ENCODE measurements at places on chromosomes 2 and 18.

DNA sequence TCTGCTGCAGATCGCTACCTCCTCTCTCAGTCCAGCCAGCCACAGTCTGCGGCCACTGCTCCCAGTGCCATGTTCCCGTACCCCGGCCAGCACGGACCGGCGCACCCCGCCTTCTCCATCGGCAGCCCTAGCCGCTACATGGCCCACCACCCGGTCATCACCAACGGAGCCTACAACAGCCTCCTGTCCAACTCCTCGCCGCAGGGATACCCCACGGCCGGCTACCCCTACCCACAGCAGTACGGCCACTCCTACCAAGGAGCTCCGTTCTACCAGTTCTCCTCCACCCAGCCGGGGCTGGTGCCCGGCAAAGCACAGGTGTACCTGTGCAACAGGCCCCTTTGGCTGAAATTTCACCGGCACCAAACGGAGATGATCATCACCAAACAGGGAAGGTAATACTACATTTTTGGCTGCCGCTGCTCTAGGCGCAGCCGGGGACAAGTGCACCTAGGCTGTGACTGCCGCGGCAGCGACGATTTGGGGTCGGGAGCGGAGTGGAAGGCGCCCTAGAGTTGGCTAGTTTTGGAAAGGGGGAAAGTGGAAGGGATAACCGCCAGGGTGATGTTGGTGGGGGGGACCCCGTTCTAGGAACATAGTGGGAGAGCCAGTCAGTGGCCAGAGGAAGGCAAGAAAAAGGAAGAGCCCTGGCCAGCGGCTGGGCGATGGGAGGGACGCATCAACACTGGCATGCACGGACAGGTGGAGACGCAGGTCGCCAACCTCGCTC, 776 bp downstream of the TBR1 start:
- DNase-seq, result no peak

- DNase-seq, result no peak
Observed at GRCh38 chr2:98720286-98720685, 10.6 kb downstream of the MGAT4A start.

- DNase-seq, result no peak
Observed at GRCh38 chr18:48566589-48566988, 27.8 kb downstream of the CTIF start.

GRCh38 chr18:21439431-21439846, 161.1 kb downstream of the ESCO1 start:
- DNase-seq, result no peak

DNA sequence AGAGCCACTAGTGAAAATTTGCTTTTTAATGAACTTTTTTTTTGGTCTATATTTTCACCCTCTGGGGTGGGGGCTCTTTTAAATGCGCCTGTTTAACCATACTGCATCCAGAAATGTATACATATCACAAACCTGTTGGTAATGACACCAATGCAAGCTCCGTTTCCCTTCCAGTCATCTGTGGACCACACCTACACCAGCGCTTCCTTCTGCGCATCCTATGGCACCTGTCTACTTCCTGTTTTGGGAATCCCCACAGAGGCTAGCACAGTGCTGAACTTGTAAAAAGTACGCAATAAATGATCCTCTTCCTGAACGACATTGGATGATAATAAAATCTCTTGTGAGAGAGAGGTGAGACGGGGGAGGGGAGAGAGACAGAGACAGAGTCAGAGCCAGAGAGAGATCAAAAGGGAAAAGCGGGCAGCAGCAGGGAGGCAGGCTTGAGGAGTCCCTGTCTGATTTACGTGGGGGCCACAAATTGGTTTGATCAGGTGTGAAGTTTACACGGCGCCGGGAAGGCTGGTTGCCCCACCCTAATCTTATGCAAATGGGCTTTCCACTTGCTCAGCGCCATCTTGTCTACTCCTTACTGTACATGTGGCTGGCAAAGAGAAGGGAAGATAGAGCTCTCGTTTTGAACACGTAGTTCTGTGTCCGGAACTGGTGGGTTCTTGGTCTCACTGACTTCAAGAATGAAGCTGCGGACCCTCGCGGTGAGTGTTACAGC, 38.1 kb upstream of the SLC38A11 start:
- no peak for DNase-seq

DNA sequence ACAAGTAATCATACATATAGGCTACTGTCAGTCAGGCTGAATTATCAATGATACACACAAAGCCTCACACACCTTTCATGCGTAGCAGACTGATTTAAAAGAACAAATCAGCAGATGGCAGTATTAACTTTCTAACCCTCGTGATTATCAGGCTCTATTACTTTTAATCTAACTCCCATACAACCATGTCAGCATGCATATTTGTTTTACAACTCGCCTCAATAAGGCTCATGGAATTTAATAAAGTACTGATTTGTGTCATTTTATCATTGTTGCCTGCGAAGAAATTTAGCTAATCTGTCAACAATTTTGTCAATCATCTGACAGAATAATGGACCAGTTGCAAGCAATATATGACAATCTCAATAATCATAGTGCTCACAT, 82.8 kb downstream of the SLC25A12 start:
- DNase-seq, result peak; percentile 33

DNA sequence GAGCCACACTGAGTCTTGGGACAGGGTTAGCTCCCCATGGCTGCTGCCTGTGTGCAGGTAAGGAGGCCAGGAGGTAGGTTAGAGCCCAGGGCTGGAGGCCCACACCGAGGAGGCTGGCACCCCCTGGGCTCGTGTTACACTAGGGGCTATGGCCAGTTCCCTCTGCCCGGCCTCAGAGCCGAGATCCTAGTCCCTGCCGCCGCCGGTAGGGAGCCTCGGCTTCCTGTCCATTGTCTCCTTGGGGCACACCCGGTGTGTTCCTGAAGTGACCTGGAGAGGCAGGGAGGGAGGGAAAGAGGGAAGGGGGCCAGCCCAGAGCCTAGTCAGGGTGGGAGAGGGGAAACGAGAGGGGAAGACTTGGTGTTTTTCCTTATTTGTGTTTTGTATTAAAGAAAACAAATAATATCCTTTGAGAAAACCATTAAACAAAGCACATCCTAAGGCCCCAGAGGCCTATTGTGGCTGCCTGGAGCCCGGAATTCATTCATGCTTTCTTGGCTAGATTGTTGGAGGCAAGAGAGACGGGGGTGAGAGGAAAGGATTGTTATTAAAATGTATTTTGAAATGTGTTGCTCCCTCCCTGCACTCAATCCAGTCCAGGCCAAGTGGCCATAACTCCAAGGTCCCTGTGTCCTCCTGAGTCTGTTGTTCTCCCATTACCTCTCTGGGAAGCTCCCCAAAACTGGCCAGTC, 170.7 kb downstream of the CTIF start:
- no peak for DNase-seq

- DNase-seq, result no peak
Observed at GRCh38 chr18:9876212-9876866, 9.4 kb upstream of the TXNDC2 start.

- no peak for DNase-seq
Observed at GRCh38 chr2:126811101-126811500, 87.6 kb upstream of the TEX51 start.

- no peak for DNase-seq
Observed at GRCh38 chr2:214695789-214696188, 113.7 kb downstream of the BARD1 start.

GRCh38 chr18:39796393-39796792, 2158.6 kb upstream of the PIK3C3 start:
- no peak for DNase-seq

DNA sequence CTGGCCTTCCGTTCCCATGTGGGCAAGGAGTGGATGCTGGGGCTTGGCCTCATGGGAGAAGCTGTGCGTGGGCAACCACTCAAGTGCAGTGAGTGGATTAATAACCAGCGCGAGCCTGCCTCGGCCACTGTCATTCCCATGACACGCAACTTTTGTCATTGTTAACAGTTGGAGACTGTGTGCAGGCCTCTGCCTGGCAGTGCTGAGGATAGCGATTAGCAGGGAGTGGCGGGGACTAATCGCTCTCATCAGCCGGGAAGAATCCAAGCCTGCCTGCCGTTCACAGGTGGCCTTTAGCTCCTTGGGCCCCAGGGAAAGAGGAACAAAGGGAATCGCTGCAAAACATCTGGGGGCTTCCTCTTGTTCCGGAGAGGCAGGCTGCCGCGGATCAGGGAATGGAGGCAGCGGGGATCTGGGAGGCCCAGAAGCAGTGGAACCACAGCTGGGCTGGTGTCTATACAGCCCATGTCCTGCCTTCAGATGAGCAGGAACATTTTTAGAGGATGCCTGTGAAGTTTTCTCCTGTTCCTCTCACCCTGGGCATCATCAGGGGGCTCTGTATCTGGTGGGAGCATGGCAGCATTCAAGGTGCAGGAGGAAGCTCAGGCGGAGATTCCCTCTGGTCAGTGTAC, 53.8 kb downstream of the CTIF start:
- no peak for DNase-seq

GRCh38 chr2:166892397-166892796, 4.1 kb downstream of the XIRP2 start:
- DNase-seq, result no peak

- no peak for DNase-seq
Observed at GRCh38 chr2:40642726-40643125, 190.8 kb upstream of the SLC8A1 start.

DNA sequence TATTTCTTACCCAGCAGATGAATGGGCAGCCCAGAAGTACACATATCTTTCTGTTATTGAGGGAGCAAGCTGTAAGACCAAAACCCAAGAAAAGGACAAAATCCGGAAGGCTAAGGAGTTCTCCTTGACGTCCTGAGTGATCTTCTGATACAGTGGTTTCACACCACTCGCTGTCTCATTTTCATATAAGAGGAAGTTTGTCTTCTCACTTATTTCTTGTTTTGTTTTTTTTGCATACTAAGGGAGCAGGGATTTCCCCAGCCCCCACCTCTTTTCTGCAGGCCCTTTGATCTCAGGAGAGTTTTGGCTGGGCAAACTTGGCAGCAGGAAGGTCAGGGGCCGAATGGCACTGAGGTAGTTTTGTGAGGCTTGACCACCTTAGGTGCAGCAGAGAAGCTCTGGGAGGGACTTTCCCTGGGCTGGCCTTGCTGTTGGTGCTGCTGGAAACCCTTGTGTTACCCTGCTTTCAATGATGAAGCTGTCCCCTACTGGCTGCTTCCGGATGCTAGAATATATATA, 13.3 kb downstream of the CHRNA1 start:
- DNase-seq, result peak; percentile 71

DNA sequence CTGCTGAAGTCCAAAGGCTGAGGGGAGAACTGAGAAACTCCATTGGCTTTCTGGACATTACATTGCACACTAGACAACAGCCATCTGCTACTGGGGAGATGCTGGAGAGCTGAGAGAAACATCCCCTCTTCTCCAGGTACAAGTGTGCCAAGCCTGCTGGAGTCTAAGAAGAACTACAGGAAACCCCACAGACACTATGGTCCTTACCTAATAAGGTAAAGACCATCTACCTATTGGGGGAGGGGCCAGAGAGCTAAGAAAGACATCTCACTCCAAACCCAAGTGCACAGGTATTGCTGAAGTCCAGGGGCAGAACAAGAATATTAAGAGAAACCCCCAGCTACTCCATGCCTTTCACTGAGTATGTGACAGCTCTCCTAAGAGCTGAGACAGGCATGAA, 338.7 kb upstream of the NCKAP5 start:
- DNase-seq, result no peak

DNA sequence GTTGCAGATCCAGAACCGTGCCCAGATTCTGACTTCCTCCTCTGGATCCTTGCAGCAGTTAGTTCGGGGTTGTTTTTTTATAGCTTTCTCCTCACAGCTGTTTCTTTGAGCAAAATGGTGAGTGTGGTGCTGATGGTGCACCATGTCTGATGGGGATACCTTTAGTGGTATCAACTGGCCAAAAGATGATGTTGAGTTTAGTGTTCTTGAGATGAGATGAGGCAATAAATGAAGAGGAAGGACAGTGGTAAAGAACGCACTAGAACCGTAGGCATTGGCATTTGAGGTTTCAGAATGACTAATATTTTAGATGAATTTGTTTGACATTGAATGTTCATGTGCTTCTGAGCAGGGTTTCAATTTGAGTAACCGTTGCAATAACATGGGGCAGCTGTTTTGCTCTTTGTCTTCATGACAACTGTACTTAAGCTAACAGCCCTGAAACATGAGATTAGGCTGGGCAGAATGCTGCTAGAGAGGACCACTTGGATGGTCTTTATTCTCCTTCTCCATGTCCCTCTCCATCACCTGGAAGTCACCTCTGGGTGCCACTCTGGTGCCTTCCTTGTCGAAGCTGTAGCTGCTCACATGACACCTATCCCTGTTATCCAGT, 3.9 kb downstream of the CTLA4 start:
- DNase-seq, result peak; percentile 51

GRCh38 chr18:22257022-22257543, 87.7 kb downstream of the GATA6 start:
- no peak for DNase-seq

DNA sequence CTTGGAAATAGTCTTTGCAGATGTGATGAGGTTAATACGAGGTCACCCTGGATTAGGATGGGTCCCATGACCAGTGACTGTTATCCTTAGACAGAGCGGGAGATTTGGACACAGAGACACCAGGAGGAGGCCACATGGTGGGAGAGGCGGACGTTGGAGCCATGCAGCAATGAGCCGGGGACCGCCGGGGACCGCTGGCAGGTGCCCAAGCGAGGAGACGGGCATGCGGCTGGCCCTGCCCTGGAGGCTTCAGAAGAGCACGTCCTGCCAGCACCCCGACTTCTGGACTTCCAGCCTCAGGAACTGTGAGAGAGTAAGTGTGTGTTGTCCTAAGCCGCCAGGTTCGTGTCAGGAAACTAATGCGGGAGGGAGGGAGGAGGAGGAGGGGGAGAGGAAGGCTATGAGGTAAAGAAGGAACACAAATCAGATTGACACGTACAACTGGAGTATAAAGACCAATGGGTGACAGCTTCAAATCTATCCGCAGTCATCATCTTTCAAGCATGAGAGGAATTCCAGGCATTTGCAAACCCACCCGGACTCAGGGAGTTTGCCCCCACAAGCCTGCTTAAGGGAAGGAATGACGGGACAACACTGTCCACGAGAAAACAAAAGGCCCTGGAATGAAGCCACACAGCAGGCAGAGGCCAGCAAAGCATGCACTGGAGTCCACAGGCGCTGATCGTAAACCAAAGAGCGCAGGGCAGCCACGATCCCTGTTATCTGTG, 11.6 kb upstream of the BOK start:
- DNase-seq, result no peak

DNA sequence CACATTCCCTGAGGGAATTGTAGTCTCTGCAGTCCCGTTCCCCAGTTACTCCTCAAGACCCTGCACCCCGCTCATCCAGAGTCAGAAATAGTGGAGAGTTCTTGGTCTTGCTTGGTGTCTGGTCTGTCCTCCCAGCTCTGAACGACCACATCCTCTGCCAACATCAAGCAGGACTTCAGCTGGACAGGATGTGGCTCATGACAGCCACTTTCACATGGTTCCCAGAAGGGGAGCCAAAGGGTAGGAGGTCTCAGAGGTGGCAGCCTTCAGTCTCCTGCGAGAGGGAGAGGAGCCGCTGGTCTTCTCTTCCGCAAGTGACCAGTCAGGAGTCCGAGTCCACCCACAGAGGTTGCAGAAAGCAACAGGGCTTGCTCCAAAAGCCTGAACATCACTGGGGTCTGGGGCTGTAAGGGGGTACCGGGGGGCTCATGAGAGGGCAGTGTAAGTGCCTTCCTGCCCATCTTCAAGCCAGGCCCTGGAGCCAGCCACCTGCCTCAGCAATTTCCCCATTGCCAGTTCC, 29.8 kb downstream of the B3GNT7 start:
- DNase-seq, result no peak
